Stimulated activated CD4-positive, alpha-beta T cell treated with anti-CD3 and anti-CD28 coated beads, Interleukin-1b, Interleukin-23, amount 100 ng/mL, for 1 hour (primary cell): ENCODE measurements at places on chromosomes 4 and X.

GRCh38 chr4:112318239-112319142 is 21.3 kb downstream of the ALPK1 start:
- no peak for DNase-seq

GRCh38 chr4:34678431-34678830 is 1565.9 kb downstream of the ARAP2 start:
- DNase-seq: no peak

- DNase-seq: no peak
Measured at GRCh38 chrX:27444093-27444908, 18.8 kb downstream of the PPP4R3C start.

DNA sequence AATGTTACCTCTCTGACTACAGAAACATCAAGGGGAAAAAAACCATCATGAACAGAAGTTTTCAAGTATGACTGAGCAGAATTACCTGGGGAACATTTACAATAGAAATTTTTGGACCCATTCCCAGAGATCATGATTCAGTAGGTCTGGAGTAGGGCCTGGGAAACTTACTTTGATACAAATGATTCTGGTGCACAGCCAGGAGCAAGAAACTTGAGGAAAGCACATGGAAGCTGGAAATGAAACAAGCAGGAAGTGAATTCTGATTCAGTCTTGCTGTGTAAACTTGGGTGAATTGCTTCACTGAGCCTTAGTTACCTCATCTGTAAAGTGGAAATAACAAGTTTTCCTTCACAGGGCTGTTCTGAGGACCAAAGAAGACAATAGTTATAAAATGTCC is 192.5 kb upstream of the TAPT1 start:
- no peak for DNase-seq

- no peak for DNase-seq
Measured at GRCh38 chrX:2767631-2768455, 16.0 kb downstream of the XG start.

- DNase-seq: no peak
Measured at GRCh38 chr4:125762537-125762936, 447.8 kb downstream of the FAT4 start.

DNA sequence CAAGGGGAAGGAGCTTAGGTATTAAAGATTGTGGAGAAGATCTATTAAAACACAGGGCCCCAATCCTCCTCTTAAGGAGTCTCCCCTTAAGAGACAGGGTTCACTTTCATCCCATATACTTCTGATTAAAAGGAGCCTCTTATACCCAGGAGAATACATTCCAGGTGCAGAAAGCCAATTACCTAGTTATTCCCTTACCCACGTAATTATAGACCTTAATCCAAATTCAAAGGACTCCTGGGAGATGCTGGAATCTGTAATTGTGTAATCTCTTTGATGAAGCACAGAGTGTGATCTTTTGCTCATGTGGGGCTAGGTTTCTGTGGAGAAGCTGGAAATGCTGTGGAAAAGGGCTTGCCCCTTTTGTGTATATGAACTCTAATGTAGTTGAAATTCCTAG is 1.4 kb upstream of the SEC24B start:
- no peak for DNase-seq

- DNase-seq: no peak
Measured at GRCh38 chrX:48470110-48470832, at the start of gene SLC38A5. SLC38A5 (minus strand) TSS chrX:48470260; CDS start chrX:48467924, 2,336 bp downstream.
